Hepatocyte (in vitro differentiated cells): ENCODE measurements at places on chromosomes 1 and 21. TPM values are rescaled to one million over a fixed set of nuclear protein-coding genes. Genes with fewer than 3 reads are reported as not detected.

The GNG4 gene
- total RNA-seq, result 4.8 and 6.1 TPM in 2 replicates

The OR2G3 gene
- total RNA-seq, result not detected in 2 replicates

The FAM43B gene
- total RNA-seq, result 0.10 and 0.28 TPM in 2 replicates

The S100A7A gene
- total RNA-seq, result not detected in 2 replicates

The NTNG1 gene
- 3.5 and 3.9 TPM in 2 replicates for total RNA-seq

The PAPPA2 gene
- 2.6 and 2.9 TPM in 2 replicates for total RNA-seq

The DFFB gene
- 5.3 and 6.2 TPM in 2 replicates for total RNA-seq

The LYPD8 gene
- not detected in 2 replicates for total RNA-seq

The TFF3 gene
- 84.4 and 92.0 TPM in 2 replicates for total RNA-seq

The KRTAP21-2 gene
- not detected in 2 replicates for total RNA-seq

The RHBDL2 gene
- 0.57 TPM in 1 of 2 replicates, not detected in the other for total RNA-seq

The LIN28A gene
- 0.43 and 0.64 TPM in 2 replicates for total RNA-seq
